Stimulated activated CD4-positive, alpha-beta T cell treated with anti-CD3 and anti-CD28 coated beads, Interleukin-15, amount 100 ng/mL, for 1 hour (primary cell): ENCODE measurements at places on chromosomes 6 and 20.
A peak's percentile ranks its signal among the peaks of the same experiment; 100 is the strongest.

- no peak for DNase-seq
Measured at GRCh38 chr6:24883618-24884017, 52.1 kb downstream of the RIPOR2 start.

DNA sequence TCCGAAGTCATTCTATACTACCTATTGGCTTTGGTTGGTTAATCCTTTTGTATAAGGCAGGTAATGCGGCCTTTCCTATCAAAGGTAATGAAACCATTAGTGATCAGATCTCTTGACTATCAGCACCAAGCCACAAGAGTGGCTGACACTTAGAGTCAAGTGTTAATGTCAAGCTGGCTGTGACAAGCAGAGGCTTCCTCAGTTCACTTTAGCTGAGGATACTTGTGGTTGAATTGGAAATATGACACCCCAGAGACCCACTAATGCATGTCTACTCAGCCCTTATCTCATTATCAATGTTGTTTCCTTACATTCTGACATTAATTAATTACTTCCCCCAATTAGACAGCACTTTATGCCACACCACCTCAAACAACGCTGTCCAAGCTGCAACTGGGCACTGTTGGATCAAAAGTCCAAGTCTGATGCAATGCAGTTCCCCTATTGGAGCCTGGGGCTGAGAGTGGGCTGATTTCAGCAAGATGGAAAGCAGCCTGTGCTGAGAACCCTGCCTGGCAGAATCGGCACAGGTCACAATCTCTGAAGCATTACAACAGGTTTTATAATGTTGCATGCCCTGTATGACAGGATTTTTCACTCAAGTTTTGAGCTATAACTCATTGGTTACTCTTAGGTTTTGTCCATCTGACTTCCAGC, 273.5 kb downstream of the COL12A1 start:
- no peak for DNase-seq

DNA sequence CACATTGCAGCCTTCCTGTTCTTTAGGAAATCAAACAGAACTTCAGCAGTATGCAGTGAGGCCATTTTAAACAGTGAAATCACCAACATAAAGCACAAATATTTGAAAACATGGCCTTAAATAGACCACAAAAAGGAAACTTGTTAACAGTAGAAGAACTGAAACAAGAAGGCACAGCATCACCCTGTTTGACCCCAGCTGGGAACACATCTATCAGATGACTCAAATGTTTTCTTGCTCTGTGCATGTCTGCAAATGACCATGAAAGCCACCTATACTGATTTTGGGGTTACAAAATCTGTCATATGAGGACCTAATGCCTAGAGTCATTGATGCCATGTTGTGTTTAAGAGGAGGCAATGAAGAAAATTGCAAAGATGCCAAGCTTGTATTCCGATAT, 123.8 kb upstream of the ADGRF1 start:
- no peak for DNase-seq

GRCh38 chr6:169723200-169723909, 945 bp downstream of the PHF10 start:
- DNase-seq, result peak; percentile 54

GRCh38 chr20:50394569-50394968, 115.6 kb upstream of the PTPN1 start:
- DNase-seq, result no peak

DNA sequence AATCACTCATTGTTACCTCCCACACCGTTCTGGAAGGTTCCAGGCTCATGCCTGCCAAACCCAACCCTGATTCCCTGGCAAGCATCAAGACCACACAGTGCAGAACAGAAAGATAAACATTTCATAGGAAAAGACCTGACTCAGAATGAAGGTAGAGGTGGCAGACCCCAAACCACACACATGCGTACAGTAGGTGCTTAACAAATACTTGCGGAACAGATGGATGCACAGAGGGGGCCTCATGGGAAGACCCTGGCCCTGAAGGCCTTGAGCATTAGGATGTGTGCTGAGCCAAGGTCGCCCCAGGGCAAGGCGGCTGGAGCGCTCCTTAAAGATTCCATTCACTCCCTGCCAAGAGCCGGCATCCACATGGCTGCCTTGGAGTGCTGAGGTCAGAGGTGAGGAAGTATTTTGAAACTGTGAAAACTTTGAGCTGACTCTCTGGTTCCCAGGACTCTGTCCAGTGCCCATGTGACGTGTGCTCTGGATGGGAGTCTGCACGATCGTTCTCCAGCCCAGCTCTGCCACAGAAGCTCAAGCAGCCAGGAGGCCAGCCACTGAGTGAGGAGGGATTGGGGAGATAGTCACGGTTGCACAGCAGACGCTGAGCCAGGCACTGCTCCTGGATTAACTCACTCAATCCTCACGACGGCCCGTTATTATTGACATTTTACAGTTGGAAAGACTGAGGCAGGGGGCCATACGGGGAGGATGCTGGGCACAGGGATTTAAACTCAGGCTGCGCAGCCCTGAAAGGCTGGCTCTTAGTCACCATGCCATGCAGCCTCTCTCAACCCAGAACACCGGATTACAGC, 65.5 kb upstream of the AFDN start:
- DNase-seq, result no peak

DNA sequence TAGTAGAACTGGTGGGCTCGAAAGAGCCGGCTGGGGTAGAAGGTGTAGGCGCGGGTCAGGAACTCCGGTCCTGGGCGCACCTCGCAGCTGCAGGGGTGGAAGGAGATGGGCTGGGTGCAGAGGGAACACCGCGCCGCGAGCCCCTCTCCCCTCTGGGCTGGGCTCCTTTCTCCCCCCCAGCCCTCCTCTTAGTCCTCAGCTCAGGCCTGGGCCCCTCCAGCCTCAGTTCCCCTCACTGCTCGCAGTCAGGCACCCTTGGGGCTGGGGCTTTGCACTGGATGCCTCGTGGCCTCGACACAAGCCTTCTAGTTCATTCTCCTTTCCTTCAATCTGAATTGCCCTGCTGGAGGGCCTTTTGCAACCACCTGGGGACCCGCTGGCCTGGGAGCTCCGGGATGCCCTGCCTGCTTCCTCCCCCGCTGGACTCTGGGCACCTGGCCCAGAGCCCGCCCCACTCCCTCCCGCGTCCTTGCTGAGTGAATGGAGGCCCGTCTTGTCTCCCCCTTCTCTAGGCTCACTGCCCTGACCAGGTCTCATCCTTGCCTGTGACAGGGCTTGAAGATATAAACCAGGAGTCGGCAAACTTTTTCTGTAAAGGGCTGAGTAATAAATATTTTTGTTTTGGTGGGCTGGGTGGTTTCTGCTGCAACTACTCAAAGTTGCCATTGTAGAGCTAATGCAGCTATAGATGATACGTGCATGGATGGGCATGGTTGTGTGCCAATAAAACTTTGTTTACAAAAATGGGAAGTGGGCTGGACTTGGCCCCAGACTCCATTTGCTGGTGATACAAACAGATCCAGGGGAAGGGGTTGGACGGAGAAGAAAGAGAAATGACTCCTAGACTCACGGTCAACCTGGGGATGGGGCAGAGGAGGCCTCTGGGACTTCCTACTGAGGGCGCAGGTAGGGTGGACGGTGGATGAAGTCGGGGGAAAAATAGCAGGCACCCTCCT, 47.3 kb downstream of the APCDD1L start:
- DNase-seq, result no peak

DNA sequence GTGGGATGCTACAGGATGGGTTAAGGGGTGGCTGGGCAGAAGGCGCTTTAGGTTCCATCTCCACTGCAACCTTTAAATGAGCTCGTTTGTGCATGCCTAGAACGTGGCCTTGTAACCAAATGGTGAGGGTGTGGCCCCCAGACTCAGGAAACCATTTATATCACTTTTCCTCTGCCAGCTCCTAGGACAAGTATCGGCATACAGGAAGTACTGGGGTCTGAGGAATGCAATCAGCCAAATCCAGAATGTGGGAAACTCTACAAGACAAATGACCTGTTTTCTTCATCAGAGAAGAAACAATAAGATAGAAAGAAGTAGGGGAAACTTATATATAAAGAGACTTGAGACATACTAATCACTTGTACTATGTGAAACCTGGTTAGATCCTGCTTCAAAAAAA, 21.2 kb downstream of the AK9 start:
- no peak for DNase-seq

GRCh38 chr6:137297887-137298286, 78.7 kb upstream of the IFNGR1 start:
- no peak for DNase-seq

DNA sequence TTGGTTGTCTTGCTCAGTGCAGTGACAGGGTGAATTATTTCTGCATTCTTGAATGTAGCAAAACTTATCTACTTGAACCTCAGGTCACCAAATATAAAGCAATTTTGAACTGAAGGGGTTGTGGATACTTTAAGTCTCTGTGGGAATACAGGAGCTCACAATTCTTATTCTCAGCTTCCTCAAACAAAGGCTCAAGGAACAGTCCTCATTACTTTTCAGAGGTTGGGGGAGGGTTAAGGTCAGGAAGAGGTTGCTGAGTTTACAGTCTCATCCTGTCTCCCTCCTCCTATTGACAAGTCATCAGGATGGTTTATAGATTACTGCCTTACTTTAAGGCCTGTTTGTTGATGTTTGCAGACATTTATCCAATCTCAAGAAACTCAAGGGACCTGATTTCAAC, 143.6 kb upstream of the SPACA1 start:
- DNase-seq, result no peak

DNA sequence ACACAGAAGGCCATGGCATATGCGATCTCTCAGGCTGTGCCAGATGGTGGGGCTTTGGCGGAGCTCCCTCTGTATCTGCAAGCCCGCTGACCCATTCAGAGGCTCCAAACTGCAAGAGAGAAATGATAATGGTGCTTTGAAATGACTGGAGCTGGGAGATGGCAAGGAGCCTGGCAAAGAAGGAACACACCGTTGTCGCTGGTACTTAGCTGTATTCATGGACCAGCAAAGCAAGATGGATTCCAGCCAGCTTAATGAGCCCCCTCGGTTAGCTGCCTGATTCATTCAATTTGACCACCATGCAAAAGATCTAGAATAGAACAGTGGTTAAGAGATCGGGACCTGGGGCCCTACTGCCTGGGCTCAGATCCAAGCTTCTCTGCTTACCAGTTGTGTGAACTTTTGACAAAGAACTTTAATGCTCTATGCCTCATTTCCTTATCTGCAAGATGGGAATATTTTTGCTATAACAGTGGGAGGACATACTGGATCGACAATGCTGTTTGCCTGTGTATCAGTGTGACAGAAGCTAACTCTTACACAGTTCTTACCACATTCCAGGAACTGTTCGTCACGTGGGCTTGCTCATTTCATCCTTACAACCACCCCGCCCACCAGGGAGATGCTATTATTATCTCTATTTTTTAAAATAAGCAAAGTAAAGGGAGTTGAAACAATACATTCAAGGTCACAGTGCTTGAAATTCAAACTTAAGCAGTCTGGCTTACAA, 317.8 kb upstream of the SULF2 start:
- no peak for DNase-seq

DNA sequence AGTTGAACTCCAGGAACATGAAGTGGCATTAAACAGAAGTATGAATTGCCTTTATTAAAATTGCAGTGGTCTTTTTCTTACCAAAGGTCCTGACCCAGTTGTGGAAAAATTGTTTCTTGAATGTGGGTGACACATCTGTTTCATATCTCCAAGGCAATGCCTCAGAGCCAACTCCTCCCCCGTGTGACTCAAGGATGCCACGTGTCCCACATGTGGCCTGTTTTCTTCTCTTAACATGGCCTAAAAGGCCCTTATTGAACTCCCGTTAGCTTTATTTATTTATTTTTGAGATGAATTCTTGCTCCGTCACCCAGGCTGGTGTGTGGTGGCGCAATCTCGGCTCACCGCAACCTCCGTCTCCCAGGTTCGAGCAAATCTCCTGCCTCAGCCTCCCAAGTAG, 128.4 kb upstream of the ESR1 start:
- no peak for DNase-seq

DNA sequence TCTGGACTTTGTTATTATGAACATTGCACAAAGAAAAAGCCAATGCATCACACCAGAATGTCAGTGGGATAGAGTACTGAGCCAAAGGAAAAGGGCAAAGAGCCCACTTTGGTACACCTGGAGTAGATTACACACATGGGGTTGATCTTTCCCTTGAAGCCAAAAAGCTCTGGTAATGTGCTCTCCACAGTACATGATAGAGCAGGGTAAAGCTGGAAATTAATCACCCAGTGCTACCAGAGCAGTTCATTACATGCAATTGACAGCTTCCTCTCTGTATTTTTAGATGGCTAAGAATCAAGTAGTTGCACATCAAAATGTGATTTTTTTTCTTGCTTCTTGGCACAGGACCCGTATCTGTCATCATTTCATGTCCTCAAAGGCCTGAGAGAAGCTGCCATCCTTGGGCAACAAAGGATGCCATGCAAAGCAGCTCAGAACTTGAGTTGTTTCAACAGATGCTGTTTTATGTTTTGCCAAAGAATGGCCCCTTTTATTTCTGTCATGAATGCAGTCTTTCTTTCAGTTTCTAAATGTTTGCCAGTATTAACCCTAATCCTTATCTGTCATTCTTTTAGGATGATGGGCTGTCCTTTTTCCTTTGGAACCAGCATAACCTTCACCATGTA, 88.1 kb downstream of the HDGFL1 start:
- no peak for DNase-seq

DNA sequence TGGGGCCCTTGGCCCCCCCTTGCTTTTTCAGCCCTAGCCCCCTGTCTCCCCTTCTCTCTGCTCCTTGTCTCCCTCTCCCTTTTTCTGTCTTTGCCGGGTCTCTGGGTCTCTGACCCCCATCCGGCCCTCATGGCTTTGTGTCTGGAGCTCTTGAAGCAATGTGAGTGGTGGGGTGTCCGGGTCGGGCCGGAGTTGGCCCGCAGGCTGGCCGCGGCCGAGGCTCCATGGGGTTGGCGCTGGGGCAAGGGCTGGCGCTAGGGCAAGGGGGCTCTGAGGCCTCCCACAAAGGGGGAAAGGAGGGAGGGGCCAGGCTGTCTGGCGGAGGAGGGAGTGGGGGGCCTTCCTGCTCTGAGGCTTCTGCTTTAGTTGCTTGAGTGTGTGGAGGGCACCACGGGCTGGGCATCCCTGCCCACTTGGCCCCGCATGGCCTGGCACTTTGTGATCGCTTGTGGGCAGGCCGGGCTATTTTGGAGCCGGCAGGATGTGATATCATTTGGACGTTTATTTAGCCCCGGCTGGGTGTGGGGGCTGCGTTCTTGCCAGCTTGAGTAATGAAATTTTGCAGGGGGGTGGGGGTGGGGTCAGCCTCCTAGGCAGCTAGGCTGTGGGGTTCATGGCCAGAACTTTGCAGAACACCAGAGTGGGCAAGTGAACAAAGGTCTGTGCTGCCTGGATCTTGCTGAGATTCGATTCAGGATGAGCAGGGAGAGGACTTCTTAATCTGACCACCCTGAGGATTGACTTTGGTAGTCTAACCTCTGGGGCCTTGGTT, 78.7 kb upstream of the MYL9 start:
- DNase-seq, result no peak

- no peak for DNase-seq
Measured at GRCh38 chr6:16355238-16355637, 116.9 kb downstream of the GMPR start.

GRCh38 chr6:36618366-36619355, 24.5 kb downstream of the SRSF3 start:
- DNase-seq, result no peak

DNA sequence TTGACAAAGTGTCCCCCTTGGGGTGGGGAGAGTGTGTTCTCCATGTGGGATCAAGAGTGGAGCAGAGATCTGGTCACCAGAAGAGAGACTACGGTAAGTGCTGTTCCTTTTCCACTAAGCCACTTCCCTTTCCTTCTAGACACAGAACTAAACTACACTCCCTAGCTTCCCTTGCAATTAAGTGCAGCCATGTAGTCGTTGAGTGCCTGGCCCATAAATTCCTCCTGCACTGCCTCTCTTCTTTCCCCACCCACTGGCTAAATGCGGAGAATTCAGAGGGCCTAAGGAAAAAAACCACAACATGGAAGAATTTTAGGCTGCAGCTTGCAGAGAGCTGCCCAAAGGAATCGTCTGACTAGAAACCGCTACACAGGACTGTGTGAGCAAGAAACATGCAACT, 1.5 kb downstream of the WDR27 start:
- no peak for DNase-seq

GRCh38 chr20:44110816-44111568, 76.0 kb downstream of the JPH2 start:
- DNase-seq, result no peak
